ENCODE measurements at places on chromosomes 7 and 10. TPM values are rescaled to one million over a fixed set of nuclear protein-coding genes. Genes with fewer than 3 reads are reported as not detected.

Gene PNLIPRP2
- total RNA-seq = 2.4 TPM

Gene EGR2
- total RNA-seq = 35.4 TPM

DNA sequence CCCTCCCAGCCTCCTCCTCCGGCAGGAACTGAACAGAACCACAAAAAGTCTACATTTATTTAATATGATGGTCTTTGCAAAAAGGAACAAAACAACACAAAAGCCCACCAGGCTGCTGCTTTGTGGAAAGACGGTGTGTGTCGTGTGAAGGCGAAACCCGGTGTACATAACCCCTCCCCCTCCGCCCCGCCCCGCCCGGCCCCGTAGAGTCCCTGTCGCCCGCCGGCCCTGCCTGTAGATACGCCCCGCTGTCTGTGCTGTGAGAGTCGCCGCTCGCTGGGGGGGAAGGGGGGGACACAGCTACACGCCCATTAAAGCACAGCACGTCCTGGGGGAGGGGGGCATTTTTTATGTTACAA, 83.3 kb downstream of the PAX2 start:
- DNase-seq = no peak

- DNase-seq = no peak
Observed at GRCh38 chr7:79055722-79056415, 397.6 kb downstream of the MAGI2 start.

DNA sequence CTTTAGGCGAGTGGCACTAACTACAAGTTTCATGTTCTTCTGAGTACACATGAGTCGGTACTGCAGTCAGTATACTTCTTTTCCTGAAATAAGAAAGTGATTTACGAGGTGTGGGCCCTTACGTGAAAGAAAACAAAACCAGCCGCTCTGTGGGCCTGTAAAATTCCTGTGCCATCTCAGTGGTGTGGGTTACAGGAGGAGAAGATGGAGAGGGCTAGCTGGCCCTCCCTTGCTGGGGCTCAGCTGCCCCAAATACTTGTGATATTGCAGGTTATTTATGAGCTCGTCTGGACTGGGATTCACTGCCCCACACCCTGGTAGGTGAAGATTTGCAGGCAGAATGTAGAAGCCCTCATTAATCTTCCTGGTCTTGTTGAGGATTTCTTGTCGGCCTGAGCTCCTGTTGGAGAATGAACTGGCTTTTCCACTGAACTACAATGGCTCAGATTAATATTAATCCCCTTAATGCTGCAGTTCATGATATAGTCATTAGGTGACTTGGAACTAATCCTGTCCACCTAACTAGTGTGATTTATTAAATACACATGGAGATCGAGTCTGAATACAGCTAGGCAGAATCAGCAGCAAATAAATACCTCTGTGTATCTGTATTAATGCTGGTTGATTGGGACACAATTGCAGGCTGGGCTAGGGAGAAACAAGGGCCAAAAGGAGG, 68.0 kb downstream of the GBF1 start:
- no peak for DNase-seq

DNA sequence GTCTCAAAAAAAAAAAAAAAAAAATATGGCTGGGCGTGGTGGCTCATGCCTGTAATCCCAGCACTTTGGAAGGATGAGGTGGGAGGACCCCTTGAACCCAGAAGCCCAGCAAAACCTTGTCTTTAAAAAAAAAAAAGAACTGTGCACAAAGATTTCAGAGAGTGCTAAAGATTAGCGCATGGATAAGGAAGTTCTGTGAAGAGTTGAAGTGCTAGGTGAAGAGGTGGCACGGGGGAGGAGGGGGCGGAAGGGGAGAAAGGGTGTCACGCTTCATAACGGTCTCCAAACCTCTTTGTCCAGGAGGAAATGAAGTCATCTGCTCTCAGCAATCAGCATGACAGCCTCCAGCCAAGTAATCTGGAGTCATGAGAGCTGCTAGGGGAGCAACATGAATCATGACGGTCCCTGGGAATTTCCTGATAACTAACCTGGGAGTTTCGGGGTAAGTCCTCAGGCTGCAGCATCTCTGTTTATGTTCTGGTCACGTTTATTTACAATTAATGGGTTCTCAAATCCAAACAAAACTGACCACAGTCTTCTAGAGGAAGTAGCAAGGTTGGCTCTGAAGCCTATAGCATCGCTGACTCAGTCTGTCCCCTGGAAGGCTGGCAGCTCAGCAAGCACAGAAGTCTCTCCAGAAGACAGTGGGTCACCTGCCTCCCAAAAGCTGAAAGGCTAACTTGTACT, 1.9 kb upstream of the PLAU start:
- no peak for DNase-seq

- no peak for DNase-seq
Observed at GRCh38 chr7:122487131-122487530, 182.6 kb upstream of the FEZF1 start.

Gene SMC3
- total RNA-seq = 31.0 TPM

Gene NUTM2A
- 1.8 TPM for total RNA-seq

DNA sequence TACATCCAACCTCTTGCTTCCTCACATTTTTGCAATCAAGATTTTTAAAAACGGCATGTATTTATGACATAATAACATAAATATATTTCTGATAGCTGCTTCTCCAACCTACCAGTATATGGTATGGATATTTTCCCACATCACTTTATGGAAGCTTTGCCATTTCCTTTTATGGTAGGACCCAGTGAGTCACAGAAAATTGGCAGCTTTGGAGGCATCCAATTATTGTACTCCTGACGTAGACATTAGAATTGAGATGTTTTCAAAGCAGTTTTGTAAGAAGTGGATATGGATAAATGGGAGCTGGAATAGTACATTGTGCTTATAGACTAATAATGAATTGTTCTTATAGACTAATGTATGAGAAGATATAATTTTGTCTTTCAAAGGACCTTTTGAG, 23.8 kb upstream of the BICC1 start:
- no peak for DNase-seq

- DNase-seq = no peak
Observed at GRCh38 chr10:112498806-112499205, 51.8 kb downstream of the VTI1A start.

GRCh38 chr7:46834921-46835320, 747.0 kb downstream of the TNS3 start:
- no peak for DNase-seq

- DNase-seq = no peak
Observed at GRCh38 chr10:133245439-133246235, 8.0 kb downstream of the VENTX start.

DNA sequence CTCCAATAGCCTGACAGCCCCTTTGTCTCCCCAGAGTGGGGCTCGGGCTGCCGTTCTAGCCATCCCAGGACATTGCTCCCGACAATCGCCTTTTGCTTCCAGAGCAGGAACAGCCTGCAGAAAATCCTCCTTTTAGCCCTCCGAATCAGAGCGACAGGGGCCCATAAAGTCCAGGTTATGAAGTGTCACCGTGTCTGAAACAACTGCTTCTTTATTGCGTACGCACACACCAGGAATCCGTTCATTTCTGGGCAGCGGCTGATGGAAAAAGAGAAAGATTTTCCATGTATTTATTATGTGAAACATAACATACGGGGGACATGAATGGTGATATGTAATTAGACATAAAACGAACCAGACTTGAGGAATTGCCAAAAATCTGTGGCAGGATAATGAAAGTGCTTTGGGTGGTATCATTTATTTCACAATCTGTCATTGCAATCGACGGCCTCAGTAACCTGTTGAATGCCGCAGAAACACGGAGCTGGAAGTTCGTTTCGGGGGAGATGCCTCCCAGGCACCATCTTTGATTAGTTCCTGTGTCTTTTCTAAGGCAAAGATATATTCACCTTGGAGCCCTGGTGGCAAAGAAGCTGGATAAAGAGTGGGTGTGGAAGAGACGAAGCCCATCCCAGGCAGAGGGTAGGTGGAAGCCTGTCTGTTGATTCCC, 48.1 kb downstream of the FAM241B start:
- no peak for DNase-seq

- no peak for DNase-seq
Observed at GRCh38 chr10:125700355-125700911, 17.5 kb upstream of the TEX36 start.

GRCh38 chr7:33186192-33186591, 56.8 kb downstream of the BBS9 start:
- no peak for DNase-seq

DNA sequence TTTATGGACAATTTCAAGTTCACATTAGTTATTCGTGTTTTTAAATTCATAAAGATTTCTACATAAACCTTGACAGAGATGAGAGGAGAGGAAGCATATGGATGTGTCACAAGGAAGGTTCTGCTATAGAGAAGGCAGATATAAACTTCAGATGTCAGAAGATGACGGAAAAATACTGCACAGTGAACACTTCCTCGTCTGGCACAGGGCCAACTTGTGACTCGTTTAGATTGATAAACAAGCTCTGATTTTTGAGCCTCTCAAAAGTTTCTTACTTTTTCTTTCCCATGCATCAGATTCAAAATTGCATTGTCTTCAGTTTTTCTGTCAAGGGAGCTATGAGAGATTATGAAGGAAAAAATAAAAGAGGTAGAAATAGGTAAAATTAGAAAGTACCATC, 156.4 kb upstream of the MINDY3 start:
- no peak for DNase-seq

DNA sequence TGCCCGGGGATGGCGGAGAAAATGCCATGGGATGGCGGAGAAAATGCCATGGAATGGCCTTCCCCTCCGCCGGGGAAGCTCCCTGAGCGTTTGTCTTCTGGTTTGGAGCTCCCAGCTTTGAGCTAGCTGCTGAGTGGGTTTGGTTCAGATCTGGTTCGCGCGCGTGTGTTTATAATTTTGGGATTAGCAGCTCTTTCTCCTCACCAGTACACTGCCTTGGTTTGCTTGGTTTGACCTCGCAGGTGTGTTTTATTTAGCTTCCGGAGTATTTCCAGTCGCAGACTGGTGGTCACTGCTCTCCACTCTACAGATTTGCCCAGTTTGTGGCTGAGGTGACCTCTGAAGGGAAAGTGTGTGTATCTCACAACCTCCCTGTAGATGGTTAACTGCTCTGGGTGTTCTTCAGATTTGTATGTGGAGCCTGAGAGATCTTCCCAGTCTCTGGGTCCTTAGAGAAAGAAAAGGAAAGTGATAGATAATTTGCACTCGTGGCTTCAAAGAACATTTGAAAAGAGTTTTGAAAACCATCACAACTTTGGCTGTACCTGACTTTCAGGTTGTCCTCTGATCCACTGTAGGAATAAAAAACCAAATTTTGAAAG, 597 bp downstream of the ZNF277 start:
- DNase-seq = no peak

GRCh38 chr7:235576-236395, 43.4 kb downstream of the FAM20C start:
- DNase-seq = no peak

Gene SP8
- not detected for total RNA-seq
